ENCODE measurements at places on chromosomes 3 and 15.
A peak's percentile ranks its signal among the peaks of the same experiment; 100 is the strongest.

DNA sequence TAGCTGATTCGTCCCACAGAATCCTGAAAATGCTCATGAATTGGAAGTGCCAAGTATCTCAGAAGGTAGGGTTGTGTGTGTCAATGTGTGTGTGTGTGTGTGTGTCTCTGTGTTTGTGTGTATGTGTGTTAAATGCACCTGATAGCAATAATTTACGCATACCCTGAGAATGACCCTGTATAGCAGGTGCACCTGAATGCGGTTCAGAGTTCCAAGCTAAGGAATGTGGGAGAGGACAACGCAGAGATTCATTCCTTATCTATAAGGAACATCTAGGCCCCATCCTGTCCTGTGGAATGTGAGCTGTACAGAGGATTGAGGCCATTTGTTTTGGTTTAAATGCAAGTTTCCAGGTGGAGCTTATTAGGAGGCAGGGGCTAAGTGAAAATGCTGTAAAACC is 49.1 kb upstream of the NEDD4 start:
- DNase-seq = no peak

DNA sequence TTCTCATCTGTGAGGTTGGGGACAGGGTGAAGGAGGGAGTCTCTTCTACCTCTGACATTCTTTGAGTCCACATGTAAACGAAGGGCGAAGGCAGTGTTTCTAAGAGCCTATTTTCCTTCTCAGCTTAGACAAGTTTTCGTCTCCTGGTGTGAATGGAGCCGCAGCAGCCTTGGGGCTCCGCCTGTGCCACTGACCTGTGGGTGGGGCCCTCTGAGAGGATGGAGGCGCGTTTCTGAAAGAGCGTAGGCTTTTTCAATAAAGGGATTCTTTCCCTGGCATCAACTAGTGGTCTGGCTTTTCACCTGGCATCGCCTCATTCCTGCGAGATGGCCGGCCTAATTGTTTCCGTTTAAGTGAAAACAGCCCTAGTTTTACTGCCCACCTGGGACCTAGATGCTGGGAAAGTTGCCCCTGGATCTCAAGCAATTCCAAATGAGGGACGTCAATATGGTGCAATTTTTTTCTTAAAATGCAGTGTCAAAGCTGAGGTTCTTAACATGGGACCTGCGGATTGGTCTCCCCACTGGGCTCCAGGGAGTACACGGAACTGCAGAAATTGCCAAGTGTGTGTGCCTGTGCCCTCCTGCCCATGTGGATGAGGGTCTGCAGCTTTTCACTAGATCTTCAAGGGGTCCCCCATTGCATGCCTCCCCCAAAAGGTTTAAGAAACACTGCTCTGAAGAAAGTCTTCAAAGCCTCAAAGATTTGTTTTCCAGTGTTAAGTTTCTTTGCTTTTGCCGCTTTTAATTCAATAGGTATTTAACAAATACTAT is 958 bp downstream of the GLDN start:
- DNase-seq = no peak

DNA sequence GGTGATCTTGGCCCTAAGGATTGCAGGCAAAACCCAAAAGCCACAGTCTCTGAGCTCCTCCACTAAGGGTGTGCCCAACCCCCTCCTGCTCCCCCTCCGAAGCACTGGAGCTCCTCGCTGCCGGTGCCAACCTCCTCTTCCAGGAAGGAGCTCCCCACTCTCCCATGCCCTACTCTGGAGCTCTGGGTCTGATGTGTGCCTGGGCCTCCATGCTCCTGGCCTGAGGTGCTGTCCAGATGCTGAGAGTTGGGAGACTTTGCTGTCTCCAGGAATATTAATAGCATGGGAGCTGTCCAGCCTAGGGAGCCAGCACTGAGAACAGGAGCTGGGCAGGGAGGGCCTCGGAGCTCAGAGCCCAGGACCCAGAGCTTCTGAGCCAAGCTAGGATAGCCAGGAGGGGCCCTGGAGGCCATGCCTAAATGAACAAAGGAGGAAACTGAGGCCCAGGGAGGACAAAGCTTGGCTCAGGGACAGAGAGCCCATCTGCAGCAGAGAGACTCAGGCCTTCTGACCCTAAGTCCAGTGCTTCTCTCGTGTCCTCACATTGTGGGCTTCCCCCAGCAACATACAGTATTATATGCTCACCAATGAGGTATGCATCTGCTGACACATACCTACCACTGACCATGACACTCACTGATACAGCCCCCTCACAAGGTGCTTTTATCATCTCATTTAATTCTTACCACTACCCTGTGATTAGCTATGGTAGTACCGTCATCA is 36.9 kb upstream of the HERC1 start:
- peak; percentile 86 for DNase-seq

GRCh38 chr3:194275721-194276120 is 75.4 kb downstream of the CPN2 start:
- no peak for DNase-seq

DNA sequence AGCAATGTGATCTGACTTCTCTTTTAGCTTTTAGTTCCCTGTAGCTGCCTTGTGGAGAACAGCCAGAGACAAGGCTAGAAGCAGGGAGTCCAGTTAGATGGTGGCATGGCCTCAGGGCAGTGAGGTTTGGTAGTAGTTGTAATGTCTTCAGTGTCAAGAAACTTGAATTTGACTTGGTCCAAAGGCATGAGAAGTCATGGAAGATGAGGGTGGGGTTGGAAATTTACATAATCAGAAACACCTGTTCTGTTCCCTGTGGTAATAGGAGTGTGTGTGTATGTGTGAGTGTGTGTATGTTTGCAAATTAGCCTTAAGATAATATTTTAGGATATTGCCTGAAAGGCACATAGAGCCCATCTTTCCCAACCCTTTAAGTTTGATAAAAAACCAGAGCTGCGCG is 55.2 kb upstream of the GCNT3 start:
- DNase-seq = peak; percentile 18

Measured in adipocyte (in vitro differentiated cells).